ENCODE measurements at places on chromosomes 7 and 10. TPM values are rescaled to one million over a fixed set of nuclear protein-coding genes. Genes with fewer than 3 reads are reported as not detected.
A peak's percentile ranks its signal among the peaks of the same experiment; 100 is the strongest.

FANK1 gene
- polyA plus RNA-seq = 7.3 TPM

CACNA2D1 gene
- 1.8 TPM for polyA plus RNA-seq

DNA sequence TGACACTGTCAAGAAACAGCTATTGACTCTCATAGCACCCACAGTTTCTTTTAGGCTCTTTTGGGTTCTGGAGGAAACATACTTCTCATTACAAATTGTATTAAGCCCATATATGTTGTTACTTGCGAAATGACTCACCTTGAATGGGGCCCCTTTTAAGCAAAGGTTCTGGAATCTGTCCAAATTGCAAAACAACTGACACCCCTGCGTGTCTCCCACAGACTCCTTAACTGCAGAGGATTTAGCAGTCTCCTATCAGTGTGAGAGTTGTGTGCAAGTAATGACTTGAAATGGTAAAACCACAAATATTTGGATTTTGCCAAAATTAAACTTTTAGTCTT is 192.3 kb downstream of the DNAJC1 start:
- DNase-seq = peak; percentile 25

- DNase-seq = no peak
These were observed 175.4 kb upstream of the AHR start for GRCh38 chr7:17123020-17123419.

- DNase-seq = no peak
These were observed 93.1 kb upstream of the CXCL12 start for GRCh38 chr10:44478040-44478439.

- peak; percentile 44 for DNase-seq
These were observed 117.6 kb downstream of the NRP1 start for GRCh38 chr10:33216661-33217427.

TSPAN12 gene
- polyA plus RNA-seq = 0.82 TPM

- DNase-seq = no peak
These were observed 88.6 kb downstream of the ZNF92 start for GRCh38 chr7:65462148-65462716.

- no peak for DNase-seq
These were observed 181.4 kb downstream of the JCAD start for GRCh38 chr10:29877793-29878491.

GRCh38 chr7:131057794-131058070 is 269.9 kb upstream of the MKLN1 start:
- DNase-seq = no peak

DNA sequence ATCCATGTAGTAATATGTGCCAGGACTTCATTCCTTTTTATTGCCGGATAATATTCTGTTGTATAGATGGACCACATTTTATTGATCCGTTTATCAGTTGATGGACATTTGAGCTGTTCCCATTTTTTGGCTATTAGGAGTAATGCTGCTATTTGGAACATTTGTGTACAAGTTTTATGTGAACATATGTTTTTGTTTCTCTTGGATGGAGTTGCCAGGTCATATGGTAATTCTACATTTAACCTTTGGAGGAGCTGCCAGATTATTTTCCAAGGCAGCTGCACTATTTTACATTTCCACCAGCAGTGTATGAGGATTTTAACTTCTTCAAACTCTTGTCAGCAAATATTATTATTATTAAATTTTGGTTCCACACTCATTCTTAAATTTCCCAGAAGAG is 59.2 kb downstream of the C10orf90 start:
- DNase-seq = no peak
